ENCODE measurements at places on chromosomes 11 and 22.
A peak's percentile ranks its signal among the peaks of the same experiment; 100 is the strongest.

- DNase-seq: no peak
Observed at GRCh38 chr11:134906356-134906955, 494.4 kb upstream of the B3GAT1 start.

GRCh38 chr11:16853266-16853665 lies 114.8 kb downstream of the C11orf58 start:
- DNase-seq: no peak

- DNase-seq: peak; percentile 39
Observed at GRCh38 chr11:109547356-109548027, 125.5 kb downstream of the C11orf87 start.

GRCh38 chr22:40504285-40505249 lies 132.0 kb downstream of the MRTFA start:
- DNase-seq: no peak

DNA sequence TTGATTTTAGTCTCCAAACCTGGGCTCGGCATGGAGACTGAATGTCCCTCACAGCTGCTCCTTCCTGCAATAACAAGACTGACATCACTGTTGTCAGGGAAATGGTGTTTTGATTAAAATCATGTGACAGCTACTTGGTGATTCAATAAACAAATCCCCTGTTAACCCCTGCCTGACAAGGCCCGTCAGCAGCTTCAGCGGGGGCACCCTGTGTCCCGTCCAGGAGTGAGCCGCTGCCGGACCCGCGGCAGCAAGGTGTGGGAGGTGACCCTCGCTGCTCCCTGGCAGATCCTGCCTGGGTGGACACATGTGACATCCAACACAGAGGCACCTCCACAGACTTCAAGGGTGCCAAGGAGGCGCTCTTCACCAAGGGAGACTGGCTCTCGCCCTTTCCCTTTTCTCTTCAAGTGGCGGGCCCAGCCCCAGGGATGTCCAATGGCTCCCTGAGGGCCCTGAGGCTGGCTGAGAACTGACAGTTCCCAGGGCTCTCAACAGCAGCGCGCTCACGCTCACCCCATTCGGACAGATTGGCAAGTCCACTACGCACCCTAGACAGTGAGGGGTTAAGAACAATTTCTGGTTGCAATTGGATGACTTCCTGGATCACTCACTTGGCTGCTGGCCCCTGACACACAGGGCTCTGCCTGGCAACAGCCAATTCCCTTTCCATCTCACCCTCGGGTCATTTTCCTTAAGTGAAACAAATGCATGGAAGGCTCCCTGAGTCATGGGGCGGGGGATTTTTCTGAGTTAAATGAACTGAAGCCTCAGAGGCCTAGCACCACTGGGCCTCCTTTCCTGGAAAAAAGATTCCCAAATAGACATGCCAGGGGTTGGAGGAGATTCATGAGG lies 30.7 kb downstream of the PPP2R1B start:
- DNase-seq: no peak

DNA sequence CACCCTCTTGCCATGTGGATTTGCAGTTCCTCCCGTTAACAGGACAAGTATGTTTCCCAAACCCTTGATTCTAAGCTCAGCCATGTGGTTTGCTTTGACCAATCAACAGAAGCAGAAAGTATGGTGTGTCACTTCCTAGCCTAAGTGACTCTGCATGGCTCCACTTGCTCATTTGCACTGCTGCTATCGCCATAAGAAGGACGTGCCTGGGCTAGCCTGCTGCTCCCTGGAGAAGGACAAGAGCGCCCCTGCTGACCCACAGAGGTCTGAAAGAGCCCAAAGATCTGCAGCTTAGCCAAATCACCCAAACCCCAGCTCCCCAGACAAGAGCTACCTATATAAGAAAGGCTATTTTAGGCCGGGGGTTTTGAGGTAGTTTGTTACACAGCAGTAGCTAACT lies 18.0 kb downstream of the TBRG1 start:
- no peak for DNase-seq

DNA sequence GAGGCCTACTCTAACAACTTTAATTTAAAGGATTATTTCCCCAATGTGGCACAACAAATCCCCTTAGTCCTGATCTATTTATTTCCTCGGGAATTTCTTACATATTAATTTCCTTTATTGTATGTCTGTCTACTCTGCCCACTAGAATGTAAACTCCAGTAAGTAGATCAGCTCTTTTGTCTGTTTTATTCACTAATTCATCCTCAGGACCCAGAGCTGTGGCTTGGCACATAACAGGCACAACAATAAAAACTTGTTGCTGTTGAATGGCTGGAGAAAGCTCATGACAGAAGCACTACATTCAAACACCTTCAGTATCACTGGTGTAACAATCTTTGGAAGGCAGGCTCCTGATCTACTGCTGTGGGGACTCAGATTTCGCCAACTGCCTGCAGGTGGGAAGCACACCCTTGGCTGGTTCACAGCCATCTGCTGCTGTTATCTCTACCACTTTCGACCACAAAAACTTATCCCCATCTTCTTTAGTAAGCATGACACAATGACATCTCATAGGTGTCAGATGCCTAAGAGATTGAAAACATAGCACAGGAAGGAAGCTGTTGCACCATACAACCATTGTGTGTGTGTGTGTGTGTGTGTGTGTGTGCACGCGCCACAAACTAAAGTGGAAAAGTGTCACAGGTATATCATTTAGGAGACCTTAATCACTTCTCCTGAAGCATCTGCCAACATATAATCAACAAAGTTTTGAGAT lies 11.9 kb downstream of the HIRA start:
- DNase-seq: no peak

DNA sequence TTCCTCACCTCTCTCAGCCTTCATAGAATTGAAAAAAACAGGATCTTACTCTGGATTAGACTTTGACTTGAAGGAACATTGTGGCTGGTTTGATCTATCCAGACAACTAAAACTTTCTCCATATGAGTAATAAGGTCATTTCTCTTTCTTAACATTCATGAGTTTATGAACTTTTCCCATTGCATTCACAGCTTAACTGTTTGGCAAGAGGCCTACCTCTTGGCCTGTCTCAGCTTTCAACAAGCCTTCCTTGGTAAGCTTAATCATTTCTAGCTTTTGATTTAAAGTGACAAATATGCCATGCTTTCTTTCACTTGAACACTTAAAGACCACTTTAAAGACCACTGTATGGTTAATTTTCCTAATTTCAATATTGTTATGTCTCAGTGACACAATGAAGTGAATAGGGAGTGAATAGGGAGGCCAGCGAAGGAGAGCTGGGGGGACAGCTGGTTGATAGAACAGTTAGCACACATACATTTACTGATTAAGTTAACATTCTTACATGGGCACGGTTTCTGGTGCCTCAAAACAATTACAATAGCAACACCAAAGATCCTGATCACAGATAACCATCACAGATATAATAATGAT lies 17.0 kb downstream of the IMMP1L start:
- no peak for DNase-seq

- DNase-seq: no peak
Observed at GRCh38 chr22:17366830-17367229, 2.4 kb upstream of the CECR2 start.

GRCh38 chr11:63871962-63872799 lies 33.3 kb downstream of the MARK2 start:
- DNase-seq: no peak

DNA sequence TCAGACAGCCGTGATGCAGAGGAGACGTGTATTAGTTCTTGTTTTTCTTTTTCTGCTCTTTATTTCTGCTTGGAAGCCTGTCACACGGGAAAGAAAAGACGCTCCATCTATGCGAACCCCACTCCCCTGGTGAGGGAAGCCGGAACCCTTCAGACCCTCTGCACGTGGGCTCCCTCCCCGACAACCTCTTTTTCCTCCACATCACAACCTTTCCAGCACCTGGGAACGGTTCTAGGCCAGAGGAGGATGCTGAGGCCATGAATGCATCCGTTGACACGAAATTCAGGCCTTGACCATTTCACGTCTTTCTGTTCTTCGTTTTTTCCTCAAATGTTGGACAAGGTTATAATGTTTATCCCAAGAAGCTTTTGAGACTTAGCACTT lies 85.3 kb upstream of the WNT7B start:
- DNase-seq: no peak

GRCh38 chr11:109155291-109155690 lies 266.7 kb upstream of the C11orf87 start:
- DNase-seq: no peak

DNA sequence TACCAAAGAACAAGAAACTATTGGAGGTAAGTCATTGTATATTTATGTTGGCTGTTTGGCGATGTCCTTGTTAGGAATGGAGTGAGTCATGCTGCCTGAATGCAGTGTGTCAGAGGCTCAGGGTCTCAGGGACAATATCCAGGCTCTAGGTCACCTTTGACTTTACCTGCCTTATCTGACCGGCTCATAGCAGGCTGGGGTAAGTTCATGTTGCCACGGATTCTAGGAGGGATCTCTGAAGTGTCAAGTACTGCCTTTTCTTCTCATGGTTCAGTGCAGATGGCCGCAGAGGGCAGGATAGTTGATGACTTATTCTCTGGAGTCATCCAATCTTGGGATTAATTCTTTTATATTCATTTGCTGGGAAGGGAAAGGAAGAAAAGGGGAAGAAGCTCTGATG lies 53.2 kb downstream of the SPON1 start:
- no peak for DNase-seq

DNA sequence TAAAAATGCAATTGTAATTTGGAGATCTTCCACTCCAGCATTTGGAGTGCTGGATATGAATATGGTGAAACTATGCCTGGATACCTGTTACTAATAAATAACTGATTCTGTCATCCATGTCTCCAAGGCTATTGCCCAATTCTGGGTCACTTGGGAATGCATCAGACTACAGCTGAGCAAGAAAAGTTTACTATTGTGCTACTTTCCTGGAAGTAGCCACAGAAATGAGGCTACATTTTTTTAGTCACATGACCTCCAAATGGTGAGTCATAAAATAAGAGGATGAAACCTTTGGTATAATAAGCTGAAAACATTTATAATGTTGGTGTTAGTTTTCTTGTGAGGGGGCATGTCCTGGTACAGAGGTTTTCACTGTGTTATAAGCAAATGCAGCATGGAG lies 44.4 kb downstream of the DCDC1 start:
- no peak for DNase-seq

DNA sequence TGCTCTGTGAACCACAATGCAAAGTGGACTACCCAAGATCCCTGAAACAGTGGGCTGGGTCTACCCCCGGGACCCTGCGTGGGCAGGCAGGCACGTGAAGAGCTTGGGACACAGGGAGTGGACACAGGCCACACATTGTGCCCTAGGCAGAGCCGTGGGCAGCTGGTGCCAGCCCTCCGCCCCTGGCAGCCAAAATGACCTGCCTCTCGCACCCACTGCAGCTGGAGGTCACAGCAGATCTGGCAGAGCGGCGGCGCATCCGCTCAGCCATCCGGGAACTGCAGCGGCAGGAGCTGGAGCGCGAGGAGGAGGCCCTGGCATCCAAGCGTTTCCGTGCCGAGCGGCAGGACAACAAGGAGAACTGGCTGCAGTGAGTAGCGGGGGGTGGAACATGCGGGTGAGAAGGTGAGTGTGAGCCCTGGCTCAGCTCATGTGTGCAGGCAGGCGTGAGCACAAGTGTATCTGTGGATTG lies 6.7 kb downstream of the SMTN start:
- DNase-seq: no peak

- DNase-seq: no peak
Observed at GRCh38 chr11:120467627-120468026, 43.9 kb upstream of the GRIK4 start.

- no peak for DNase-seq
Observed at GRCh38 chr11:75898871-75899270, 83.9 kb downstream of the UVRAG start.

DNA sequence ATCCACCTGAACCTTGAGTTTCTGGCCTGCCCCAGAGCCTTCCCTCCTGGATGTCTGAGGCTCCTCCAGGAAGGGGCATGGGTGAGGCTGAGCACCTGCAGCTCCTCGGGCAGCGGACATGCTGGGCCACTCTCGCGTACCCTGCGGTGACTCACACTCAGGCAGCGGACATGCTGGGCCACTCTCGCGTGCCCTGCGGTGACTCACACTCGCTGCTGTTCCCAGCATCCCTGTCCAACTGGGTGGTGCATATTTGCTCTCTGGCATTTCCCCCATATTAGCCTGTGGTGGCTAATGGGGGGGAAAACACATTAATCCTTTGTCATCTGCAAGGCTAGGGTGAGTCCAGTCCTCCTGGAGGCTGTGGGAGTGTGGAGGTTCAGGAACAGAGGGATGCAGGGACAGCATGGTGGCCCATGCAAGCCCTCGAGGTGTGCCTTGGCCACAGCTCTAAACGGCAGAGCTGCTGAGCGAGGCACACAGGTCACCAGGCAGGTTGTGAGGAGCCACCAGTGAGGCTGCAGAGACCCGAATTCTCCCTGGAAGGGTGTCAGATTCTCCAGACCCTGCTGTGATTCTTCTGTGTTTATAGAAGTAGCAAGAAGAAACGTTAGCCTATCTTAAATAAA lies 728.1 kb downstream of the BRD1 start:
- DNase-seq: no peak

DNA sequence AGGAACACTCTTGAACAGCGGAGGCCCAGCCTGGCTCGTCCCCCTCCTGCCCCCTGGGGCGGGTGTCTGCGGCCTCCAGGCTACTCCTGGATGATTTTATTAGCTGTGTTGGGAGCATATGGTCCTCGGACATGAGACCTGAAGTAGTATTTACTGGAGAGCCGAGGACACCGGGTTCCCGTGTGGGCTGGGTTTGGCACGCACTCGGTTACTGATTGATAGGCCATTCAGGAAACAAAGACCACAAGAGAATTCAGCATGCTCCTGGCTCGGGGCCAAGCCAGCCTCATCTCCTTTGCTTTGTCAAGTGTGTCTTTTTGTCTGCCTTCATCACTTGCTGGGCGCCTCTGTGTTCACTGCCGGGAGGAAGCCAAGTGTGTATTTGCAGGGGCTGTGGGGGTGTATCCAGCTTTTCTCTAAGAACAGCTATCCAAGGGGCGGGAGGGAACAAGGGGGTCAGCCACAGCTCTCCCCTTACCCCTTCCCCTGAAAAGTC lies 9.7 kb downstream of the FXYD2 start:
- DNase-seq: no peak

DNA sequence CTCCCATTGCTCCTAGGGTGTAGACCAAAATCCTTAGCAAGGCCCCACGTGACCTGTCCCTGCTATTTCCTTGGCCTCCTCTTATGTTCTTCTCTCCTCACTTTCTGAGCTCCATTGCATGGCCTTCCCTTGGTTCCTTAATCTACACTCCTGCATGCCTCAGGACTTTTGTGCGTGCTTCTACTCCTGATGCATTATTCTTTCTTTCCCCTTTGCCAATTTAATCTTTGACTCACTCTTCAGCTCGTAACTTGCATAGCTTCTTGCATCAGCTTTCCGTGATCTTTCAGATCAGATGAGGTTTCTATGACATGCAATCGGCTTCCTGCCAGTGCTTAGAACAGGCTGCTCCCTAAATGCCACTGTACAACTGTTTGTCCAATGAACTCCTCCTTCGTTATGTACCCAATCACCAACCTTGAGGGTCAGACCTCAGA lies 261.6 kb upstream of the CADM1 start:
- no peak for DNase-seq

DNA sequence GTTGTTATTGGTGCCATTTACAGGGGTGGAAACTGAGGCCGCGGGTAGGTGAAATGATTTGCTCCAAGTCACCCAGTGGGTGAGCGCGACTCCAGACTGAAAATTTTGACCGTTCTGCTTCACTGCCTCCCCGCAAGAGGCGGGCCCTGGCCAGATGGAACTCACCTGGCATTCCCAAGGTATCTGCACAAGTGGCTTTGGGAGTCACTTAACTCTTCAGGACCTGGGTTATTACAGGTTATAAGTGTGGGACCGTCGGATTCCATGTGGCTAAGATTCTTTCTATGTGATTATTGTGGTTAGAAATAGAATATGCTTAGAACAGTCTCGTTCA lies 598 bp downstream of the CABIN1 start:
- no peak for DNase-seq

All from SK-N-MC (cell line).